Germinal center (tissue), 1 donor: ENCODE measurements at places on chromosomes 7 and 10.

DNA sequence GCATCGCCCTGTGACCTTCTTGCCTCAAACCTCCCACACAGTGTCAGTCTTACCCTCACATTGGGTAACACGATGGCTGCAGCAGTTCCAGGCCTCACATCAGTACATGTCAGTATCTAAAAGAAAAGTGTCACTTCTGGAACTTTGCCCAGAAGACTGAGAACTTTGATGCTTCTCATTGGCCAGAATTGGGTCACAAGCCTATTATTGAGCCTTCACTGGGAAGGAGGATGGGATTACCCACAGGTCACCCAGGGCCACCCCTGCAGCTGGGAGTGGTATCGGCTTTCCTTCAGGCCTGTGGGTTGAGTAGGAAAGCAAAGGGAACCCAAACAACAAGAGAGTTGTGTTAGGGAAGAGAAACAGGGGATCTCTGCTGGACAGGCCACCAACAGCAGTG is 111.5 kb downstream of the NPY start:
- DNase-seq = no peak

- no peak for DNase-seq
Measured at GRCh38 chr7:22252936-22253536, 103.9 kb downstream of the RAPGEF5 start.

DNA sequence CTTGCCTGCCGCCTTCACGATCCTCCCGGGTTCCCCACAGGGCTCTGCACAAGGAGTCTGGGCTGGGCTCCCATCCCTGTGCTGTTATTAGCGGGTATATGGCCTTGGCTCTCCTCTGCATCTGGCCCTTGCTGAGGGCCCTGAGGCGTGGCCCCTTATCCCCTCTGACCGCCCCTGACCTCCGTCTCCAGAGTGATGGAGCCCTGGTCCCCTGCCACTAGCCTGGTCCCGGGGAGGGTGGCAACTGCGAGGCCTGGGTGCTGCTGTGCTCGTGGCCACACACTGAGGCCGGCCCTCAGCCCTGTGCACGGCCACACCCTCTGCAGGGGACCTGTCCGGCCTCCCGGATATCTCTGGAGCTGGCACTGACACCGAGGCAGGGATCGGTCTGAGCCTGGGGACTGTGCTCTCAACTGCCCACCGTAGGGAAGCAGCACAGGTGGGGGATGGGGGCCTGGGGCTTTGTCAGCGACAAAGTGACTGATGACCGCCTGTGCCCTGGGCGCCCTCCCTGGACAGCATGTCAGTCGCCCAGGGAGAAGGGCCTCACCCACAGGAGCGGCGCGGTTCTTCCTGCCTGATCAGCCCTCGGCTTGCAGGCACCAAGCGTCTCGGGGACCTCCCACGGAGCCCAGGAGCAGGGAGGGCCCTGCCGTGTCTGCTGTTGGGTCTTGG is 72.4 kb downstream of the NKX6-2 start:
- DNase-seq = no peak

- no peak for DNase-seq
Measured at GRCh38 chr7:75638594-75639070, 100.1 kb downstream of the HIP1 start.

GRCh38 chr7:132842478-132842877 is 239.4 kb downstream of the CHCHD3 start:
- no peak for DNase-seq

DNA sequence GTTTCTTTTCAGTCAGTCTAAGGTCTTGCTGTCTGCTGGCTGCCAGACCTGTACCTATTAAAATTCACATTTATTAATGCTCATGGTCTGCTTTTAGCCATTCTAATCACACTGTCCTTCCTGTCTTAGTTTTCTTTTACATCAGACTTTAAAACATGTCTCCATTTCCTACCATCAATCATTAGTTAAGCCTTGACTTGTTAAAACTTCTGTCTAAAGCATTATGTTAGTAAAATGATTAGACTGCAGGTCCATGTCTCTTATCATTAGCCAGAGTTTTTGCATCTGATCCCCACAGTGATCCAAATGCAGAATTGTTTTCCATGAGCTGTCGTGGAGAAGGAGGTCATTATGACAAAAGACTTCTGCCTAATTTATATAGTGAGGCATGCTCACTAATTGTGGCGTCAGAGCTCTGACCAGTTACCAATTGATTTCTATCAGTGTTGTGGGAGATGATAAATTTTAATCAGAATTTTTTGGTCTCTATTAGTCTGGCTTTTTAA is 226.5 kb downstream of the DKK1 start:
- no peak for DNase-seq

- DNase-seq = no peak
Measured at GRCh38 chr7:12964836-12965235, 277.4 kb downstream of the ARL4A start.

DNA sequence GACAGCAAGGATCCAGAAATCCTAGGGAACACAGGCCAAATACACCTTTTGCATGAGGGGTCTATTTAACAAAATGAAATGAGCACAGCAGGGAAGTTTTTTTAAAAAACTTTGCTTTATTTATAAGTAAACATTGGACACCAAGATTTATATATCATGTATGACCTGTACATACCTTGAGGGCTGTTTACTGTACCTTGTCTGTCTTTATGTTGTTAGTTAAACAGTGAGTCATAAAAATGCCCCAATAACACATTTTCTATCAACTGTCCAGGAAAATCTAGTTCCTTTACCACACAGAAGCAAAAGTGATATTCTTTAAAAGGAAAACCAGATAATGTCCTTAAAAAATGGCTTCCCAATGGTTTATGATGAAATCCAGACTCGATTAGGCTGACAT is 45.1 kb upstream of the AGR3 start:
- DNase-seq = no peak

- DNase-seq = no peak
Measured at GRCh38 chr10:124698545-124699469, 45.4 kb downstream of the FAM53B start.

DNA sequence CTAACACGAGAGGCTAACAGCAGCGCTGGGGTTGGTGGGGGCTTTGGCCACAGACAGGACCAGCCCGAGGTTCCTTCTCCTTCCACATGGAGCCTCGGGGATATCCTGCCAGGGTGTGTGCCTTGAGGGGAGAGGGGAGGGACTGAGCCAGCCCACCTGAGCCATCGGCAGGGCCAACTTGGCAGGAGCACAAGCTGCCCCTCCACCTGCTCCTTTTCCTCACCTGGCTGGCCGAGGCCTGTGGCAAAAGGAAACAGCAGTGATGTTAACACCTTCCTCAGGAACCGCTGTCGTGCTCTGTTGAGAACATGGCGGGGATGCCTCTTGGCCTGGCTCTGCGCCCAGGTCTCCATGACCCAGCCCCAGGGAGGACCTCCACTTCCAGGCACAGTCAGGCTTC is 255.1 kb upstream of the PPP2R2D start:
- DNase-seq = no peak

- DNase-seq = no peak
Measured at GRCh38 chr7:28136420-28136819, 44.2 kb downstream of the JAZF1 start.

DNA sequence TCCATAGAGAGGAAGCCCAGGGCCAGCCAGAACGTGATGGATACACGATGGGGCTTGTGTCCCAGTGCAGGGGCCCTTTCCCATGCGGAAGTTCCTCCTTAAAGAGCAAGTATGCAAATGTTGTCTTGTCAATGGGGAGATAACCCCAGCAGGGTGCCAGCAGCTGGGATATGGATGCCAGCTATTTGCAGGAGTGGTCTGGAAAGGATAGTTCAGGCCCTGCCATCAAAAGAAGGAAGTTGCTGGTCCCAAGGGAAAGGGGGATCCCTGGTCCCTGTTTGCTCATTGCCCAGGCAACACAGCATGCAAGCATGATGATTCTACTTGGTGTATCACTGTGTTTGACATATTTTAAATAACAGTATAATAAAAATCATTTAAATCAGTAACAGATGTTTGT is 73.1 kb upstream of the HECW1 start:
- no peak for DNase-seq

GRCh38 chr7:36051501-36051900 is 101.6 kb upstream of the EEPD1 start:
- DNase-seq = no peak

- DNase-seq = no peak
Measured at GRCh38 chr7:70738151-70738885, 393.6 kb upstream of the GALNT17 start.

DNA sequence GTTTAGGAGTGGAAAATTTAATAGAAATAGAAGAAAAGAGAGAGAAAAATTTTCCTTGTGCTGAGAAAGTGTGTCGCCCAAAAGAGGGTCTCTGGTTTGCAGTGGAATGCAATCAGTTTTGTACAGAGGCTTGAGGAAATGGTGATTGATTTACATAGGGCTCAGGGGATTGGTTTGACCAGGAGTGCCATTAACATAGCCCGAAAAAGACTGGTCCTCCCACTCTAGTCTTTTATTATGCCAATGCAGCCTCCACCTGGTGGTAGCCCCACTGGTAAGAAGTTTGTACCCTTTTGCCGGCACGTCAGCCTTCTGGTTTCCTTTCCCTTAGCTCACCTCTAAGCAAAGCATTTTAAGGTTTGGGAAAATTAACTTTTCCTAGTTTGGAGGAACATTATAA is 885.3 kb downstream of the XPNPEP1 start:
- DNase-seq = no peak

DNA sequence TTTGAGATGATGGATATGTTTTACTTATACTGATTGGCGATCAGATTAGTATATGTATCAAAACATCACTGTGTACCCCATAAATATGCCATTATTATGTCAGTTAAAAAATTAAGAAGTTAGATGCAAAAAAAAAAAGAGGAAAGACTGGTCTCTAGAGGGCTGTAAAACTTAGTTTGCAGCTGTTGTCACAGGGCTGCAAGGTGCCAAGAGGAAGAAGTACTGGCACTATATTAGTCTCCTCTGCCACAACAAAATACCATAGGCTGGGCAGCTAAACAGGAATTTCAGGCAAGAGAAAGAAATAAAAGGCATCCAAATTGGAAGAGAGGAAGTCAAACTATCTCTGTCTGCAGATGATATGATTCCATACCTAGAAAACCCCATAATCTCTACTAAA is 177.8 kb upstream of the PLPP4 start:
- DNase-seq = no peak

DNA sequence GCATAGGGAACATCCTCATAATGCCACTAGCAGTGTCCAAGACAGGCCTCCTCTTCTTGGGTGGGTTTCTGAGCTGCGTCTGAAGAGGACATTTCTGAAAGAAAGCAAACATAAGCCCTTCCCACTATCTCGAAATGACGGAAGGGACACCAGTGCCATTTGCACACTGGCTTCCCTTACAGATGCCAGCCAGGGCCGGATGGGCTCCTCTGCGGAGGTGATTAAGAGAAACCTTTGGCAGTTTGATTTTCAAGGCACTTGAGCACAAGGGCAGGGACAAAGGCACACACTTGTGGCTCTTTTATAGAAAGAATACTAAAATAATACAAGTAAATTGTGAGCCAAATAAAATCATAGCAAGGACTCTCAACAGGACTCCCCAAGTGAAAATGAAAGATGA is 106.6 kb upstream of the CELF2 start:
- no peak for DNase-seq

DNA sequence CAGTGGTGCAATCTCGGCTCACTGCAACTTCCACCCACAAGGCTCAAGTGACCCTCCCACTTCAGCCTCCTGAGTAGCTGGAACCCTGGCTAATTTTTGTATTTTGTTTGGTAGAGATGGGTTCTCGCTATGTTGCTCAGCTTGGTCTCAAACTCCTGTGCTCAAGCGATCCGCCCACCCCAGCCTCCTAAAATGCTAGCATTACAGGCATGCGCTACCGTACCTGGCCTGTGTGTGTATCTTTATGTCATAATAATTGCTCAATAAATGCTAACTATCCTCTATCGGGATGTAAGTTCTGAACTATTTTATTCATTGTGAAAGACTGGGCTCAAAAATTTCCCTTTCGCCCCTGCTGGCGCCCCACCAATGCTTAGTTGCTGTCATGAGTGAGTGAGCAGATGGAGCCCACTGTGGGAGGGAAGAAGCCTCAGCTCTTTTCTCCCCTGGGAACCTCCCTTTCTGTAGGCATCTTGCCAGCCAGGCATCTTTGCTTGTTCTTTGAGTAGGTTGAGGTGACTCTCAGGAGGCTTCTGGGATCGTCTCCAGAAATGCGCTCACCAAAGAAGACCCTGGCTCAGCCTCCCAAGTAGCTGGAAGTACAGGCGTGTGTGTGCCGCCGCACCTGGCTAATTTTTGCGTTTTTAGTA is 38.3 kb downstream of the CAMK1D start:
- DNase-seq = no peak

DNA sequence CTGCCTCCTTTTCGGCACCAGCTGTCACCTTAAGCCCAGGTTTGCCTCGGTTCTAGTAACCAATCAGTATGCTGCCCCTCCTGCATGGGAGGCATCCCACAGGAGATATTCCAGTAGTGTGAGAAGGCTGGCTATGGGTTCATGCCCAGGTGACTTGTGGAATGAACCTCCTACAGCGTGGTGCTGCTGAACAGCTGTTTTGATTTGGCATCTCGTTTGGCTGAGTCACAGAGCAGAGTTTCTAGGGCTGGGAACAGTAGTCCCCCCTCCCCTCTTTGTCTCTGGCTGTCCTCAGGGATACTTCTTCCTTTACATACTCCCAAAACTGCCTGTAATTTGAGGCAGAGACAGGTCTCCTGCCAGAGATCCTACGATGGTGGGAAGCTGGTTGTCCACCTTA is 16.1 kb downstream of the R3HCC1L start:
- no peak for DNase-seq

- no peak for DNase-seq
Measured at GRCh38 chr7:130359276-130359857, 14.8 kb downstream of the CPA5 start.

DNA sequence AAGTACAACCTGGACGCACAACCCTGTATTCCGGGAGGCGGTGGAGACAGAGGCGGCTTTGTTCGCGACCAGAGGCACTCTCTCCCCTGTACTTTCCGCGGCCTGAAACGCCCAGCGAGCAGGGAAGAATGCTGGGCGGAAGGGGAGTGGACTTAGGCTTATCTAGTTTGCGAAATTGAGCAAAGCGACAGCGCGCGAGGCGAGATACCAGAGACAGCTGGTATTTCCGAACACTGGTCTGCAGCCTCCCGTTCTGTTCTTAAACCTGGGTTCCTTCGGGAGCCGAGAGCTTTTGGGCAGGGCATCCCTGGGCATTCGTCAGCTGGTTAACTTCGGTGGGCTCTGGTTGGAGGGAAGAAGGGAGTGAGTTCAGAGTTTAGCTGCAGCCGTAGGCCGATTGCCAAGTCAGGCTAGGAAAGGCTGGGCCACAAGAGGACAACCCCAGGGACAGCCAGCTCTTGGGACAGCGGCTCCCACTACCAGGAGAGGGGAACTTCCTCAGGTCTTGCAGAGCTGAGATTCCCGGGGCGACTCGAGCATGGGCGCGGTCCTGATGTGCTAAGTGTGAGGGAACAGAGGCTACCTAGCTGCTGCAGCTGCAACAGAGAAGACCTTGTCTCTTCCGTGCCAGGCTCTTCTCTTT is 3.9 kb downstream of the HMX3 start:
- DNase-seq = no peak

GRCh38 chr7:42742318-42742717 is 169.6 kb downstream of the C7orf25 start:
- no peak for DNase-seq

DNA sequence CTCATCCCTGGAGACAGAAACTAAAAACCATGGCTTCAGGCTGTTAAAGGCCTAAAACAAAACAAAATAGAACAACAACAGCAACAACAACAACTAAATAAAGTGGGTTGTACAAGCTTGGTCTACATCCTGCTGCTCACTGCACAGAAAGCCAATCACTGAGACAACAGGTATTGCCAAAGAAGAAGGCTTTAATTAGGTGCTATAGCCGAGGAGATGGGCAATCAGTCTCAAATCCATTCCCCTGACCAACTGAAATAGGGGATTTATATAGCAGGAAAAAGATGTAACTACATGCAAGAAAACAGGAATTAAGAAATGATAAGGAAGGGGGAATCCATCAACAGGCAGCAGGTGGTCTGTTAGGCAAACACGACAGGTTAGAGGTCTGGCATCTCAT is 22.4 kb upstream of the NUB1 start:
- no peak for DNase-seq
